ENCODE measurements at places on chromosomes 2 and 18.

- no peak for DNase-seq
Measured at GRCh38 chr2:75491129-75491753, 69.5 kb downstream of the EVA1A start.

DNA sequence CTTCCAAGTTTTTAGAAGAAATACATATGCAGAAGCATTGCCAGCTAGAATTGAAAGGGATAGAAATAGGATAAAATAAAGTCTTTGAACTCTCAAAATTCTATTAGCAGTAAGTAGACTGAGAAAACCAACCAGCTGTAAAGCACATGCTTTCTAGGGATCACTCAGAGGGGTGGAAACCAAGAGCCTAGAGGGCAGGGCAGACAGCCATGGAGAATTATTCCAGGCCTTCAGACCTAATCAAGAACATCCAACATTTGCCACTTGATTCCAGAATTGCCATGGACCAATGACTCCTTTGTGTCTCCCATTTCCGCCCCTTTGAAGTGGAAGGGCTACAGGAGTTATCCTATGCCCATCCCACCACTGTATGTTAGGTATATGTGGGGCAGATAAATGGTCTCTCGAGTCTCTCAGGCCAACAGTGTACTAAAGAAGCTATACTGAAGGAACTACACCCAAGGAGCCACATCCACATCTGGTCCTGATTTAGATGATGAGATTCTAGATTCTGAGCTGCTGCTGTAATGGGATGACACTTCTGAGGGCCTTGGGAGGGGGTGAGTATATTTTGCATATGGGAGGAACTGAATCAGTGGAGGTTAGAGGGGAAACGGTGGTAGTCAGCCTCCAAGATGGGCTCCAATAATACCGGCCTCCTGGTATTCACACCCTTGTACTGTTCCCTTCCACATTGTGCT is 4.0 kb downstream of the FARSB start:
- no peak for DNase-seq

GRCh38 chr2:173884025-173884802 is 81.0 kb downstream of the SP3 start:
- DNase-seq, result no peak

DNA sequence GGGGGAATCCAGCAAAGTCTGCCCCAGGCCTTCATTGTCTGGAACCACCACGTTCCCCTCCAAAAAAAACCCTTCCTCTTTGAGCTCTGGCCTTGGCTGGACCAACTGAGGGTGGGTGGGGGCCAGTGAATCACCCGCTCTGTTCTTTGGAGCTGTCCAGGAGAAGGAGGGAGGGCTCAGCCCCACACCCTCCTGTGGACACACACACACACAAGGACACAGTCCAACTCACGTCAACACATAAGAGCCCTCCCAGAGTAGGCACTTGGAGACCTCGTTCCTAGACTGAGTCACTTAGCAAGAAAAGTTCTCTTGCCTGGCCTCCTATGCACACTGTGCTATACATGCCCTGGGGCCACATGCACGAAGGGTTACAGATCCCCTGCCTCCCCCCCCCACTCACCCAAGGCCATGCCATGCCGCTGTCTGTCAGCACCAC is 1.2 kb upstream of the TNS1 start:
- peak; percentile 62 for DNase-seq

DNA sequence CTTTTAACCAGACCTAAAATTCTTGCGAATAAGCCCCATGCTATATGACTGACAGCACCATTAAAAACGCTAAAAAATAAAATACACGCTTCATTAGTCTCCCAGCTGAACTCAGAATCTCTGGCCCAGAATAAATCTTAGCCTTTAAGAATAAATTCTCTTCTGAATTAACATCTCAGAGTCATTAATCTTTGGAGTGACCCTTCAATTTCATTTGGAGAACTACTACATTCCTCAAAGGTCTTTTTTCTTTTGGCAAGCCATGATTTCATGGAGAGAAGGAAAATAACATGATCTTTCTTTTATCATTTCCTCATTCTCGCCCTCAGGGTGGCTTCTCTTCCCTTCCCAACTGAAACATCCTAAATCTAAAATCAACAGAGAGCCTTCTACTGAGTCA is 259.0 kb downstream of the AFF3 start:
- no peak for DNase-seq

- no peak for DNase-seq
Measured at GRCh38 chr2:112032224-112032586, 22.9 kb upstream of the TMEM87B start.

GRCh38 chr2:221467610-221468009 is 104.5 kb downstream of the EPHA4 start:
- DNase-seq, result no peak

DNA sequence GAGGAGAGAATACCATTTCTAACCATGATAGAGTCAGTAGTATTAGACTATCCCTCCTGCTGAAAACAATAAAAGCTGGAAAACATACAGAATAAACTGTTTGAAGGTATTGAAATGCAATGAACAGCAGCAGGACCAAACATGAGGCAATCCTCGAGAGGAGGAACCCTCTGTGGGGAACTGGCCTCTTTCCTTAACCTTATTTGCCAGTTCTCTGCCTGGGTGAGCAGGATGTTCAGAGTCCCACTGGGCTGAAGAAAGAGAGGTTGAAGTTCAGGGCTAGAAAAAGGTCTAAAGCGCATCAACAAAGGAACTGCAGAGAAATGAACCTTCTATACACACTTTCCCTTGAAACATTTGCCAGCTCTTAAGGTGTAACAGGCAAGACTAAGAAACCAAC is 79.8 kb upstream of the FHL2 start:
- no peak for DNase-seq

- DNase-seq, result no peak
Measured at GRCh38 chr2:199883474-199884212, 27.4 kb upstream of the C2orf69 start.

- no peak for DNase-seq
Measured at GRCh38 chr2:206031950-206032567, 53.9 kb downstream of the INO80D start.

- no peak for DNase-seq
Measured at GRCh38 chr2:190663839-190664238, 15.0 kb downstream of the NAB1 start.

DNA sequence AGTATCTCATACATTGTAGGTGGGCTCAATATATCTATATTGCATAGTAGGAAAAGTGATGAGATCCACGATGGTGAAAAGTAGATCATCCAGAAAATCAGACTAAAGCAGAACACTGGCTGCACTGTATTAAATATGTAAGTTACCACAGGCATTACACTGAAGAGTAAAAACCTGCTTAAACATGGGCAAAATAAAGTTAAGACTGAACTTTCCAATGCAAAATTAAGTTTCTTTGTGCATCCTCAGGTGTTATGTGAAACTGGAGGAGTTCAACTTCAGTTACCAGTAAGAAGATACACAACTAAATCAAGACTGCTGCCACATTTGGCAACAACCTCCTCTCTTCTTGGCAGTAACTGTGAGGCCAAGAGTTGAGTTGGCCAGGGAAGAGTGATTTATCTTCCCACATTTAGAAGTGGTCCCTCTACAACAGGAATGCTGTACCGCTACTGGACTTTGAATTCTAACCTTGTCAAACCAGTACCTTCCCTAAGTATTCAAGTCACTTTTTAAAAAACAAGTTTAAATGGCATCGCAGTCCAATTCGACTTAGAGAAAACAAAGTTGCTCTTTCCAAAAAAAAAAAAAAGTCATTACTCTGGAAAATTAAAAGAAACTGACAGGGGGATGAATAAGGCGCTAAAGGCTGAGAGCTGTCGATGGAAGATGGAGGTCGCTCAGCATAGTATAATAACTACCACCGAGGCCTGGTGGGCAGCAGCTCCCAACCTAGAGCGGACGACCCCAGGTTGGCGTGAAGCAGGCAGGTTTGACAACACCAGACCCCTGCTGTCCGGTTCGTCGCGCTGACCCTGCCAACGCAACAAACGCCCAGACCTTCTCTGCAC is 1.1 kb downstream of the MAP4K3 start:
- DNase-seq, result no peak

- DNase-seq, result no peak
Measured at GRCh38 chr2:203594541-203594940, 59.4 kb upstream of the RAPH1 start.

DNA sequence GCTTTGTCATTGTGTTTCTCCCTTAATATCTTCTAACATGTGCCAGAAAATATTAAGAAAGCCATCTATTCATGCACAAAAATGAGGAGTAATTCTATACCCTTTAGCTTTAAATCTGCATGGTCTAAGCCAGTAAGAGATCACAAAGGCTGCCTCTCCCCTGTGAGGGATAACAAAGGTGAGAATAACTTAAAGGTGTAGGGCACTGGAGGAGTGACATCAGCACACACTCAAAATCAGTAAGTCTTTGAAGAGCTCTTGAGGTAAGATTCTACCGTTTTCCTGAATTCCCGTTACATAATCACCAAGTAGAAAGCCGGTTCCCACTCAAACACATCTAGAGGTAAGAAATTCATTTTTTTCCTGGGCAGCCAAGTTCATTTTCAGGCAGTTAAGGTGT is 123.9 kb upstream of the SULT1C3 start:
- DNase-seq, result no peak

GRCh38 chr2:232464544-232464885 is 8.6 kb downstream of the ALPI start:
- DNase-seq, result no peak

DNA sequence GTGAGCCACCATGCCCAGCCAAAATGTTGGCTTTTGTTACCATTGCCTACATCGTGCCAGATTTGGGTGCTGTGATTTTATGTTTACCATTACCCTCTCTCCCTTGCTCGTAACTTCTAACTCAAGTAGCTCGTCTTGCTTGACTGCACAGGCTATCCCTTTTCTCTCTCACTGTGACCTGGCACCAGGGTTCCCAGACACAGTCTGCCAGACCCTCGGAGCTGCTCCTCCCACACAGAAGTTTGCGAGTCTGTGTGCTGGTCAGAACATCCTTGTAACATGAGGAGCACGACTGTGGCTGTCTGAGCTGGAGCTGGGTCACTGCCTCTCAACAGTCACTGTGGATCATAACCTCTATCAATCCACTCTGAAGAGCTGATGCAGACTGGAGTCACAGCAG is 152.5 kb upstream of the ACKR3 start:
- DNase-seq, result no peak

GRCh38 chr2:228917220-228917619 is 353.9 kb downstream of the PID1 start:
- DNase-seq, result no peak

- no peak for DNase-seq
Measured at GRCh38 chr2:217404236-217404760, 544.4 kb upstream of the TNP1 start.

- DNase-seq, result no peak
Measured at GRCh38 chr2:73020657-73021370, 50.7 kb downstream of the SFXN5 start.

- DNase-seq, result peak; percentile 93
Measured at GRCh38 chr2:127387655-127388422, at the start of gene MAP3K2. TSS of gene MAP3K2 (minus strand) at chr2:127387975. CDS start at chr2:127343129, 44,846 bp downstream.

DNA sequence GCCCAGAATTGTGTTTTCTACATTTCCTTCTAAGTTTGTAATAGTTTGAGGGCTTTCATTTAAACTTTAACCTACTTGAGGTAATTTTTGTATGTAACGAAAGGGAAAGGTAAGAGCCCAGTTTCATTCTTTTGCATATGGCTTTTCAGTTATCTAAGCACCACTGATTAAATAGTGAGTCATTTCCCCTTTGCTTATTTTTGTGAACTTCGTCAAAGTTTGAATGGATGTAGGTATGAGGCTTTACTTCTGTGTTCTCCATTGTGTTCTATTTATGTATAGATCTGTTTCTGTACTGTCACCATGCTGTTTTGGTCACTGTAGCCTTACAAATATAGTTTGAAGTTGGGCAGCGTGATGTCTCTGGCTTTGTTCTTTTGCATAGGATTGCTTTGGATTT is 944.8 kb upstream of the CNTNAP5 start:
- DNase-seq, result no peak

DNA sequence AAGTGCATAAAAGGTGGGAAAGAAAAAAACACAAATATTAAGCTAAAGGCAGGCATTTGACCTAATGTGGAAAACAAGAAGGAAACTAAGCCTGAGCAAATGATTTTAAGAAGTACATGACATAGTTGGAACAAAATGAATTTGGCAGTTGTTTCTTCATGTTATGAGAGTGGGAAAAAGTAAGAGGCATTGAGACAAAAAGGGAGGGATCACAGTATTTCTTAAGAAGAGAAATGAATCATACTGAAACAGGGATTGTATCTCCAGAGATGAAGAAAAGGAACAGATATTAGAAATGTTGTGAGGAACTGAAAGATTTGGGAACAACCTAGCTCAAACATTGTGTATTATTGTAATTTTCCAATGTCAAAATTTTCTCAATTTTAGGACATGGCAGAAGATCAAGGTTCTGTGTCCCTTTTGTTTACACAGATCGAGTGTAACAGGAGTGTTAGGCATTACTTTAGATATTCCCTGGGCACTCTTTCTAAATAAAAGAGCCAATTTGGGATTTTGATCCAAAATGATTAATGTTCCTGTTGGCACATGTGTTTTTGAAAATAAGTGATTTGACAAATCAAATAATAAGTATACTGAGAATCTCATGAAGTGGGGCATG is 98.6 kb downstream of the CALCRL start:
- DNase-seq, result no peak

DNA sequence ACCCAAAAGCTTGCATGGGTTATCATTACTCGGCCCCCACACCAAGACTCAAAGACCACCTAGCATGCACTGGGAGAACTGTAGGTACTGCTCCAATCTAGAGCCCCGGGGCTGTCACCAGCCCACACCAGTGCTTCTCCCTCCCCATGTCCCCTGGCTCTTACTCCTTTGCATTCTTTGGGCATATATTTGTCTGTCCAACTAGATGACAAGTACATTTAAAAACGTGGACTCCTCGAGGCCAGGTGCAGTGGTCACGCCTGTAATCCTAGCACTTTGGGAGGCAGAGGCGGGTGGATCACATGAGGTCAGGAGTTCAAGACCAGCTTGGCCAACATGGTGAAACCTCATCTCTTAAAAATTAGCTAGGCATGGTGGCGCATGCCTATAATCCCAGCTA is 7.8 kb downstream of the AFG3L2 start:
- no peak for DNase-seq

DNA sequence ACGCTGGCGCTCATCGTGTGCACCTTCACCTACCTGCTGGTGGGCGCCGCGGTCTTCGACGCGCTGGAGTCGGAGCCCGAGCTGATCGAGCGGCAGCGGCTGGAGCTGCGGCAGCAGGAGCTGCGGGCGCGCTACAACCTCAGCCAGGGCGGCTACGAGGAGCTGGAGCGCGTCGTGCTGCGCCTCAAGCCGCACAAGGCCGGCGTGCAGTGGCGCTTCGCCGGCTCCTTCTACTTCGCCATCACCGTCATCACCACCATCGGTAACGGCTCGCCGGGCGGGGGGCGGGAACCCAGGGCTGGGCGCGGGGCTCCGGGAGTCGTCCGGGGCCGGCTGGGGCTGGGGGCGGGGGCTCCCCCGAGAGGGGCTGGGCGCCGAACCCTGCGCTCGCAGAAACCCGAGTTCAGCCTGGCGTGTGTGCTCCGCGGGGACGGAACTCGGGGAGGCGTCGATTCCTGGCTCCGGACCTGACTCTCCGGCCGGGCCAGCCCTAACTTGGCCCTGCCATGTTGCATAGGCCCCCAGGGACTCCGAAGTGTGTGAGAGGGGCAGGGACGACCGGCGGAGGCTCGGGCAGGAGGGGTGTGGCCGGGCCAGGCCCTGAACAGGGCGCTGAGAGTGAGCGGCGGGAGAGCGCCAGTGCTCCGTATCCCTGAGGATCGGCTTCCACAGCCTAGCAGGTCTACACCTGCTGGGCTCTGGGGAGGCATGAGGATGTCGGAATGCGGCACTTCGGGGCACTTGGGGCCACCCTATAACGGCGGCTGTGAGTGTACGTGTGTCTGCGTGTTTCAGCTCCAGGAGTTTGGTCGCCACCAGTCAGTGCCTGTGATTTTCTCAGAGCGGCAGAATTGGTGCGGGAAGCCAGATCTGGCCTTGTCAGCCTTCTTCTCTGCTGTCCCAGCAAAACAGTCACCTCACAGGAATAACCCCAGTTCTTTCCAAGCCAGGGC is 651 bp downstream of the KCNK3 start:
- no peak for DNase-seq
